ENCODE measurements at places on chromosomes 4 and X.

DNA sequence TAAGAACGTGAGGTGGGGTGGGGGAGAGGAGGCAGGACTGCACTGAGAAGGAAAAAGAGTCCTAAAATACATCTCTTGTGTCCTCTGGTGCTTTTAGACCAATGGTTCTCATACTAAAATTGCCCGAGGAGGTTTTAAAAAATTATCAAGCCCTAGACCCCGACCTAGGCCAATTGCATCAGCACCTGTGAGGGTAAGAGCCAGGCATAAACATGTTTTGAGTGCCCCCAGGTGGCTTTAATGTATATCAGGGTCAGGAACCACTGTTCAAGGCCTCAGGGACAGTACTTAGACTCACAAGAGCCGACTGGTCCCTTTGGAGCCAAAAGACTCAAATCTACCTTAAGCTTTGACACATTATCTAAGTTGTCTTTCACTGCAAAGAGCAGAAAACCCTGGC, 37.5 kb upstream of the TMEM150C start:
- no peak for DNase-seq

GRCh38 chr4:155819066-155819465, 47.0 kb downstream of the ASIC5 start:
- DNase-seq: no peak

GRCh38 chr4:39124885-39125599, 57.3 kb upstream of the WDR19 start:
- DNase-seq: no peak

- DNase-seq: no peak
These were observed 20.2 kb upstream of the RBPJ start for GRCh38 chr4:26300314-26301307.

GRCh38 chr4:32564626-32565025, 1844.5 kb downstream of the PCDH7 start:
- no peak for DNase-seq

DNA sequence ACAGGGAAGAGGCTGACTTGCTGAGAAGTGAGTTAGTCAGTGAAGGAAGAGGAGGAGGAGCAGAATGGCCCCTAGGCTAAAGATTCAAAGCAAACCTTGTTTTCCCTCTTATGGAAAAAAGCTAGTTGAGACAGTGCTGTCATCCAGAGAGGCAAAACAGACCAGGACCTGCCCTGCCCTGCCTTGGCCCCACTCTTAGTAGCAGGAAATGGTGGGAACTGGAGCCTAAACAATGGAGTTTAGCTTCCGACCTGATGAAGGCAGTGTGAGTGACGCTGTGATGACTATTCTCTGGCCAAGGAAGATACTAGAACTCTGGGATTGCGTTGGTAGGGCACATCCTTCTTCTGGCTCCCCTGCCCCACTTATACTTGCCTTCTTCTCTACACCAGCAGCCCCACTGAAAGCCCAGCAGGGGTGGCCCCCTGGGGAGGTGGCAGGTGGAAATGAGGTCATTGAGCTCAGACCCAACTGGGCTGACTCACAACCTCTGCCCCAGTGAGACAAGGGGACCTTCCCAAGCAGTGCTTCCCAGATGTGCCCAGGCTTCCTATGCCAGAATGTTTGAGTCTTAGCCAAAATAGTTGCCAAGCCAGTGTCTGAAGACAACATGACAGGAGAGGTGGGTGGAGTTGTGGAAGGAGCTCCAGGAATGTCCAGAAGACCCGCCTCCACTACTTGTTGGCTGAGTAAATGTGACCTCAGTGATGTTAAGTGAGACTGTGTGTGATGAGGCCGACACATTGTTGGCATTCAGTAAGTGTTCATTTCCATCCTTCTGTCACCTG, 38.8 kb downstream of the MSN start:
- no peak for DNase-seq

GRCh38 chr4:10015140-10015753, 6.0 kb downstream of the SLC2A9 start:
- DNase-seq: peak; percentile 62

DNA sequence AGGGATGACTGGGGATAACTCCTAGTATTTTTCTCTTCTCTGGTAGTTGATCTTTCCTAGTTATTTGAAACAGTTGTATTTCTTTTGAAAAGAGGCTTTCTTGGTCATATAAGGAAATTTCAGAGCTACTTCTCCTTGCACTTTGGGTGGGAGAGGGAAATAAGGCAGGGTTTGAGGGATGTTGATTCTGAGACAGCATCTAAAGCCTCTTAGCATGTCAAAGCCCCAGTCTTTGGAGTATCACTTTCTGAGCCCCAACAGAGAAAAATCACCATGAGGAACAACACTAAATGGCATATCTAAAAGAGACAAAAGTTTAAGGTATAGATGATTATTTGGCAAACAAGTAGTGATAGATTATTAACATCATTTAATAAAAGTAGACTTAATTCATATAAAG, 688.1 kb downstream of the TRAM1L1 start:
- no peak for DNase-seq

DNA sequence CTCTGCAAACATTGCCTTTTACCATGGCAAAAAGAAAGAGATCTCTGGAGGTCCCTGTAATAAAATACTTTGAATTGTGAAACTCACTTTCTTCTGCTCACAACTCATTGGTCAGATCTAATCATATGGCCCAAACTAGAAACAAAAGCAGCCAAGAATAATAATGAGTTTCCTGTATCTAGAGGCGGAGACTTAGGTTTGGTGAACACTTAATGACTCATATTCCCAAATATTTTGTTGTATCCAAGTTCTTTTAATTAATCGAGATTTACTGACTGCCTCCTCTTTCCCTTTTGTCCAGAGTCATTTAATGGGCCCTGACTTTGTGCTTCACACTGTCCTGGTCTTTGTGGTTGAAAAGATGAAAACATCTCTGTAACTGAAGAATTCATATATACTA, 190.6 kb downstream of the CCSER1 start:
- no peak for DNase-seq

GRCh38 chrX:96140796-96141195, 543.8 kb upstream of the DIAPH2 start:
- DNase-seq: no peak

DNA sequence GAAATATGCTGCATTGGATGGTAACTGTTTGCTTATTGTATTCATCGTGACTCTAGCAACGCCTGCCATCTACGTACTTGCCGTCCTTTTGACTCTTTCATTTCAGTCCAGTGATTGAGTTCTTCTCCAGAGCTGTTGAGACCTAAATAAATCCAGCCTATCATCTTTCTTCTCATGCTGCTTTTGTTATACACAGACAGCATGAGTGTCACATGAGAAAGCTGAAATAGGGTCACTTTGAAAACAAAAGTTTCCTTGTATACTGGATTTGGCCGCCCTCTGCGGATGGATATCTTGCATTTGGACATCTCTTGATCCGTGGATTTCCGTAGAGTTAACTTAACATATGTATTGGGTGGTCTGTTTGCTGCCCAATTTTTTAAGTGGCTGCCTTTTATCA, 67.2 kb downstream of the TMPRSS11F start:
- DNase-seq: no peak

DNA sequence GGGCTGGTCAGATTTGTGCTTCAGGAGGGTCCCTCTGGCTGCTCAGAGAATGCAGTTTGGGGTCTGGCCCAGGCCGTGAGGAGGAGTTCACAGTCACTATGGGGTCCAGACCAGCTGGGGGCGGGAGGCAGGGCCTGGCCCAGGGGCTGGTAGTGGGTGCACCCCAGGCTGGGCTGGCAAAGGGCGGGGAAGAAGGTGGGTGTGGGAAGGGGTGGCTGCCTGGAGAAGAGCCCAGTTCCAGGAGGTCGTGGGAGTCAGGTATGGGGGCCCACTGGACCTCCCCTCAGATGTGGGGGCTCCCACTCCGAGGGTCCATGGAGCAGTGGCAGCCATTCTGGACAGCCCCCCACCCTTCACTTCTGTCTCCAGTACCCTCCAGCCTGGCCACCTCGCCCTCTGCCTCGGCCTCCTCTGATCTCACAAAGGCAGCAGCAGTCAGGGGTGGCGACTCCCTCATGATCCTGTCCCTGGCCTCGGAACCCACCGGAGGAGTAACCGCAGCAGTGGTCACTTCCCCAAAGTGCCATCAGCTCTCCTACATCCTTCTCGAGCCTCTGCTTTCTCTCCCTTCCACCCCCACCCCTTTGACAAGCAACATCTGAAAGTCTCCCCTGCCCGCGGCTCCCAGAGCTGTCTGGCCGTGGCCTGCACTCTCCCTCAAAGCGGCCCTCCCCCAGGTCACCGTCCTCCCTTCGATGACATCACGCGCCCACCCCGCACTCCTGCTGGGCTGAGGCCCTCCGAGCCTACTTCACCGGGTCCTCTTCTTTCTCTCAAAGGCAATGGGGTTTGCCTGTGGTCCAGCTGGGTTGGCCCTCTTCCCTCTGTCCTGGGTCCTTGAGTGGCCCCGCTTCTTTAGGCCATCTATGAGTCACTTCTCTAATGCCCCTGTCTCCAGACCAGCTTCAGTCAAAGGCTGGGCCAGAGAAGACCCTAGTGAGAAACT, 1.7 kb upstream of the SLC6A8 start:
- DNase-seq: no peak

GRCh38 chrX:132426695-132427281, 62.0 kb downstream of the MBNL3 start:
- DNase-seq: no peak

DNA sequence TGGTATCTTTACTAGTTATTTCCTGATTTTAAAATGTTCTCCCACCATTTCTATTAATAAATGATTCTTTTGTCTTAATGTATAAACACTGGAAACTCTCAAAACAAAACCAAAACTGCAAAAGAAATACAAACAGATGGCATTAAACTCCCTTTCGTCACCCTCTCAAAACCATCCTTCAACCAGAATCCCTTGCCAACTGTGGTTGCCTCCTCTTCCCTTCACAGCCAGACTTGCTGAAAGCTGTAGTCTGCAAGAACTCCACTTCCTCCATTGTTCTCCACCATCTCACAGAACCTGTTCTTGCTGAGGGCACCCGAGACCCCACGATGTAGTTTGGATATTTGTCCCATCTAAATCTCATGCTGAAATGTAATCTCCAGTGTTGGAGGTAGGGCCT, 96.5 kb downstream of the WWC2 start:
- DNase-seq: no peak

DNA sequence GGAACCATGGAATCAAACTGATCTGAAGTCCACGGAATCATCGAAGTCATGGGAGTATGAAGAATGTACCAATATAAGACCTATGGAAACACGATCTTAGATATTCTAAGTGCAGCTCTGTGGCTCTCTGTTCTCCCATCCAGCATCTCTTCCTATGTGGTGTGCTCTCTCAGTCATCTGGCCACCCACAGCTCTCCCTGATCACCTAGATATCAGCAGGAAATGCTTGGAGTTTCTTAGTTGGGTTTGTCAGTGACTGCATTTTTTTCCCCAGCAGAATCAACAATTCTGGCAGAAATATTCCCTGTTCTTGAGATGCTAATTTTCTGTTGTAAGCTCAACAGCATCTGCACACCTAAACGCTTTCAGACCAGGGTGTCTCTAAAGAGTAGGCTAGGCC, 94.1 kb downstream of the GC start:
- DNase-seq: no peak

- no peak for DNase-seq
These were observed 14.4 kb downstream of the ADH1A start for GRCh38 chr4:99276417-99276816.

DNA sequence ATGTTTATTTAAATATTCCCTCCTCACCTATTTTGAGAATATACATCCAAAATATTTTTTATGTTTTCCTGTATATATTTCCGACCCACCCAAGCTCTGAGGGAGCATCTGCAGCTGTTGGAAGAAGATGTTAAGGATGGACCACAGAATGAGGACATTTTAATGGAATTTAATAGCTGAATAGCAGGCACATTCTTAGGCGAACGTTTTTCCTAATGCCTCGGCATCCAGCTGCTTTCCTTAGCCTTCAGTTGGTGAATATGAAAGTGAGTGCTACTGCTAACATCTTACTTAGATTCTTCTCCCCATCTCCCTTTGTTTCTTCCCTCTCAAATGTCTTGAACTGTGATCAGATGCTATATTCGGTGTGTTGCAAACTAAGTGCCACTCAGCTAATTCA, 158.0 kb upstream of the CTSO start:
- DNase-seq: no peak

GRCh38 chr4:6193399-6193798, 7.0 kb downstream of the JAKMIP1 start:
- DNase-seq: no peak

GRCh38 chr4:156036496-156036895, 82.8 kb upstream of the CTSO start:
- no peak for DNase-seq

DNA sequence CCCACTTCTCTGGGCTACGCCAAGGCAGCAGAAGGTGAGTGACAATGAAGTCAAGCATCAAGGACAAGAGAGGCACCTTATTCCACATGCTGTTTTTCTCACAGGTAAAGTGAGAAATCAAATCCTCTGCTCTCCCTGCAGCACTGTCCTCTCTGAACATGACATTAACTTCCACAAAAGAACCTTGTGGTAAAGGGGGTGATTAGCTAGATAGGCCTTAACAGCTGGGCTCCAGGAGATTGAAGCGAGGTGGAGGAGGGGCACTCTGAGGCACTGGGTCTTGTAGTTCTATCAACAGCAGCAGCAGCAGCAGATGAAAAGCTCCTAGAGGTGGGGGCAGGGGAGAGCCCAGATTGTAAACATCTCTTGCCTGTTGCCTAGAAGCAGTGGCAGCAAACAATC, 96.8 kb upstream of the CXXC4 start:
- peak; percentile 81 for DNase-seq

DNA sequence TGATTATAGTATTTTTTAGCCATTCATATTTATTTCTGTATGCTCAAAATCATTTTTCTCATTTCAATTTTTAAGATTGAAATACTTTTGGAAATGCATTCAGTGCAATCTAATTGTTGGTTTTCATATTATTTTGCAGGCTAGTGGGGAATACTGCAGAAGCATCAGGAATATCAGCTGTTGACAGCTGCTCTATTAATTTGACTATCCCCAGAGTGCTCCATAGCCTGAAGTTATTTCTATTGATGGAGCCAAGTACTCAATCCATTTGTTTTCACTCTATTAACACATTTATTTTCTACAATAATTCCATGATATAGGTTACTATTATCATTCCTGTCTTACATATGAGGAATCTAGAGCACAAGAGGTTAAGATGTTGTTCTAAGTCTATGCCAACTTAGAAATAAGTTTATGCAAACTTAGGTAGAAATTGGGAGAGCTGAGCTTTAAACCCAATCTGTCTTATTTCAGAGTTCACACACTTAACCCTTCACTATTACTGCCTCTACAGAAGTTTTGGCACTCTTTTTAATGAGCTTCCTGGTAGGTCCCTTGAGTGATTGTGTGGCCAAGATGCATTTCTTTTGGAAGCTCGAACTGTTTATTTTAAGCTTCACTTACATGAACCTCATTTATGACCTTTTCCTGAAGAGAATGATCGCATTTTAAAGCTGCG, 65.6 kb upstream of the PCDH18 start:
- DNase-seq: no peak

- no peak for DNase-seq
These were observed 192.5 kb upstream of the ADAMTS3 start for GRCh38 chr4:72761368-72762038.

- no peak for DNase-seq
These were observed 51.2 kb upstream of the MTNR1A start for GRCh38 chr4:186606591-186606992.
